GM12865 (cell line): ENCODE measurements at places on chromosomes 1 and 21.

- DNase-seq: peak; percentile 41
Measured at GRCh38 chr1:4267381-4268261, 367.5 kb upstream of the C1orf174 start.

GRCh38 chr1:192630521-192631287 lies 5.2 kb upstream of the RGS13 start:
- no peak for DNase-seq

GRCh38 chr1:203544485-203544884 lies 50.5 kb downstream of the OPTC start:
- DNase-seq: no peak

GRCh38 chr1:56535939-56536338 lies 43.4 kb downstream of the PLPP3 start:
- no peak for DNase-seq

DNA sequence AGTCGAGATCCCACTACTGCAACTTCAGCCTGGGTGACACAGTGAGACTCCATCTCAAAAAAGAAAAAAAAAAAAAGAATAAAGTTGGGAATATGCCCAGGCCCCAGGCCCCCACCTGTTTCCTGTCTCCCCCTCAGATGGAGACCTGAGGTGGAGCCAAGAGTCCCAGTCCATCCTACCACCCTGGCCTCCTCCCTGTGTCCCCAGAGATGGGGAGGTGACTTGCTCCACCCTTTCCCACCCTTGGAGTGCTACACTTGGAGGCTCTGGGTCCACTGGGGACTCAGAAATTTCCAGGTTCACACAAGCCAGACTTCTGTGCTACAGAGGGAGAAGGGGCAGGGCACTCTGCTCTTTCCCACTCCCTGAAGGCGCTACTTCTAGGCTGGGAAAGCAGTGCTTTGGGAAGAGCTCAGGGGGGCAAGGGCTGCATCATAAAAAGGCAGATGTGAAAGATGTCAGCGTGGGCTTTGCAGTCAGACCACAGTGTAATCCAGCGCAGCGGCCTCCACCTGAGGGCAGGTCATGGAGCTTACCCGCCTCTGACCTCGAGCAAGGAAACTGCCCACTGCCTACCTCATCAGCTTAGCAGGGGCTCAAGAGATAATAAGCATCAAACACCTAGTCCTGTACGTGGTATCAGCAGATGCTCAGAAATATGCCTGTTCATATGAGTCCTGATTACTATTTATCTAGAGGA lies 13.4 kb downstream of the TMEM63A start:
- DNase-seq: no peak

DNA sequence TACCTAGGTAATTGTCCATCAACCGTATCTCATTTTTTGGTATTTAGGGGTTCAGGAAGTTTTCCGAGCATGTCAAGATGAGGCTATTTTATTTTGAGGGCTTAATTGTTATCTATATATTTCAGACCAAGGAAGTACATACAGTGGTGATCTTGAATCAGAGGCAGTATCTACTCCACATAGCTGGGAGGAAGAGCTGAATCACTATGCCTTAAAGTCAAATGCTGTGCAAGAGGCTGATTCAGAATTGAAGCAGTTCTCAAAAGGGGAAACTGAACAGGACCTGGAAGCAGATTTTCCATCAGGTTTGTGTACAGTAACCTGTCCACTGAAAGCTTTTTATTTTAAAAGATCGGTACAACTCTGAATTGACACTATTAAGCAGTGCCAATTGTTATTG lies 130.2 kb downstream of the ZMYM4 start:
- DNase-seq: no peak

- DNase-seq: no peak
Measured at GRCh38 chr1:18245647-18246046, 138.0 kb downstream of the IGSF21 start.

GRCh38 chr1:165350840-165351239 lies 5.7 kb downstream of the LMX1A start:
- no peak for DNase-seq

GRCh38 chr1:17163371-17163770 lies 41.6 kb upstream of the PADI1 start:
- DNase-seq: no peak

- no peak for DNase-seq
Measured at GRCh38 chr1:63411066-63411465, 43.6 kb downstream of the ALG6 start.

- DNase-seq: no peak
Measured at GRCh38 chr1:112395256-112395820, 676 bp upstream of the CTTNBP2NL start.

DNA sequence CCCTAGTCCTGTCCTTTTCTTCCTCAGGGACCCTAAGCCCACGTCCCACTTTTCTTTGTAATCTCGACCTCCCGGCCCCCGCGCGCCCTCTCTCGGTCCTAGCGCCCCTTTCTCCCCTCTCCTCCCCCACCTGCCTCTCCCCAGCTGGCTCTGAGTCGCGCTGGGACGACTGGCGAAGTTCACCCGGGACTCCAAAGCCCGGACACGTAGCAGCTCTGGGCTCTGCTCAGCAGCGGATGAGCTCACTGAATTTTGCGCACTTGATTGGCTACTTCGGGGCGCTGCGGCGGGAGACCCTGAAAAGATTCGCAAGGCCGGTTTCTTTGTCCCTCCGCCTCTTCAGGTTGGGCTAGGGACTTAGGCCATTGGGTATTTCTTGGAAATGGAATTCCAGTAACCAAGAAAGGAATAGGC lies 16.3 kb upstream of the ACKR1 start:
- DNase-seq: peak; percentile 61

GRCh38 chr21:32597205-32597604 lies 11.9 kb upstream of the TCP10L start:
- no peak for DNase-seq

DNA sequence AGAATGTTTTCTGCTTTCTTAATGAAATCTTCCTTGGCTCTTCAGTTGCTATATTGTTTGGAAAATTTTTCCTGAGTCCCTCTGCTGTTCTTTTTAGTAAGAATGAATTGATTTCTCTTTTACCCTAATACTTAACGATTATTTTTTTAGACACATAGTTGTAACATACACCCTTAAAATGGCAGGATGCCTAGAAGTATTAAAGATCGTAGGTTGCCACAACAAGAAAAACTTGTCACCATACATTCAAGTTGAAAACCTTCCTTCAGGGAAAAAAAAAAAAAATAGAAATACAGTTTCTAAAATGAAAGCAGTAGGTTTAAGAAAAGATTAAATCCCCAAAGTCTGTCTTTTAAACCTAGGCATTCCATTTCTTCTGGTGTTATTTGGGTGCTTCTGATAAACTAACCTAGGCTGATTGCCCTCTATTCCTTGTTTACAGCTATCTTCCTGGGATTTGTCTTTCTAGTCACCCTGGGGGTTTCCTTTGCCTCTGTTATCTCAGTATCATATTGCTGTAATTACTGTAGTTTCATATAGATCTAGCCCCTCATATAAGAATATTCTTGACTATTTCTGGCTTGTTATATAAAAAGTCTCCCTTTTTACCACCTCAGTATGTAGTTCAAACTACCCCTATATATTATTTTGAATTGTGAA lies 16.8 kb downstream of the SUCO start:
- no peak for DNase-seq

DNA sequence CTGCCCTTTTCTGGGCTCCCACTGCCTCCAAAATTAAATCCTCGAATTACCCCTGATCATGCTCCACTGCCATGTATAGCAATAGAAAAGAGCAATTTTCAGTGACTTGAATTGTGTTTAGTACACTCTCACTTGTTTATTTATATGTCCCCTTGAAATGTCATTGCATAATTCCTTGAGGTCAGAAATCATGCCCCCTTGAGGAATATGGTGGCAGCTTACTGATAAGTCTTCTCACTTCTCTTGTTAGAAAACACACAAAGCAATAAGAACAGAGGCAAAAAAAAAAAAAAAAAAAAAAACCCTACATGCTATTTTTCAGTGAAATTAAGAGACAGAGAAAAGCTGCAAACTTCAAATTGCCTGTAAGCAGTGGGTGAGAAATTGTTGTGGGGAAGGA lies 37.5 kb downstream of the GPR88 start:
- peak; percentile 9 for DNase-seq

- no peak for DNase-seq
Measured at GRCh38 chr1:157862114-157863070, 20.8 kb upstream of the CD5L start.

GRCh38 chr1:1004420-1004779 lies 4.5 kb upstream of the HES4 start:
- DNase-seq: no peak

- DNase-seq: no peak
Measured at GRCh38 chr1:227035316-227035715, 95.2 kb downstream of the COQ8A start.
